Activated CD8-positive, alpha-beta memory T cell treated with anti-CD3 and anti-CD28 coated beads for 1 hour (primary cell): ENCODE measurements at places on chromosomes 3 and 15.
A peak's percentile ranks its signal among the peaks of the same experiment; 100 is the strongest.

GRCh38 chr15:93088200-93088980 lies 621 bp downstream of the RGMA start:
- no peak for DNase-seq

- peak; percentile 61 for DNase-seq
Measured at GRCh38 chr15:64905119-64905831, 6.4 kb upstream of the ANKDD1A start.

GRCh38 chr3:107271787-107272387 lies 105.4 kb upstream of the CCDC54 start:
- no peak for DNase-seq

- no peak for DNase-seq
Measured at GRCh38 chr3:143511174-143511879, 336.9 kb downstream of the SLC9A9 start.

GRCh38 chr3:14295037-14295436 lies 107.4 kb upstream of the SLC6A6 start:
- no peak for DNase-seq

DNA sequence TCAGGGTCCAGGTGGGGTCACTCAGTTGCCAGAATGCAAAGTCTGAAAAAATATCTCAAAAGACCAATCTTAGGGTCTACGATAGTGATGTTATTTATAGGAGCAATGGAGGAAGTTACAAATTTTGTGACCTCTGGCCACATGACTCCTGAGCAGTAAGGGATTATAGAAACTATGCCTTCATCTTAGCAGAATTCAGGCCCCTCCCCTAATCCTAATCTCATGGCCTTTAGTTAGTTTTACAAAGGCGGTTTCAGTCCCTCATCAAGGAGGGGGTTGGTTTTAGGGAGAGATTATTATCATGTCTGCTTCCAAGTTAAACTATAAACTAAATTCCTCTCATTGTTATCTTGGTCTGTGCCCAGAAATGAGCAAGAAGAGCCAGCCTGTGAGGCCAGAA lies 5.9 kb upstream of the DCP1A start:
- no peak for DNase-seq

DNA sequence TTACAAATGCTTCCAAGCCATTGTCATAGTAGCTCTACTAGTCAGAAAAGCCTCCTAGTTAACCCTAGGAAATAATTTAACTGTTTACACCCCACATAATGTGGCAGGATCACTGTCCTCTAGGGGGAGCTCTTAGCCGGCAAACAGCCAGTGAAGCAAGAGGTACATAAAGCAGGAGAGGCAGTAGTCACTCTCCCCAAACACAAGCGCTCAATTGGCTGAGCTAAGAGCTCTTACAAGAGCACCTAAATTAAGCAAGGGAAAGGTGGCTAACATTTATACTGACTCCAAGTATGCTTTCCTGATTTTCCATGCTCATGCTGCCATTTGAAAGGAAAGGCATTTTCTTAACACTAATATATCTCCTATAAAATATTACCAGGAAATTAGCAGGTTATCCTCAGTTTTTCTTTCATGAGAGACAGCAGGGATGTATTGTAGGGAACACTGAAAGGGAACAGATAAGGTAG lies 37.6 kb downstream of the NCEH1 start:
- peak; percentile 9 for DNase-seq

DNA sequence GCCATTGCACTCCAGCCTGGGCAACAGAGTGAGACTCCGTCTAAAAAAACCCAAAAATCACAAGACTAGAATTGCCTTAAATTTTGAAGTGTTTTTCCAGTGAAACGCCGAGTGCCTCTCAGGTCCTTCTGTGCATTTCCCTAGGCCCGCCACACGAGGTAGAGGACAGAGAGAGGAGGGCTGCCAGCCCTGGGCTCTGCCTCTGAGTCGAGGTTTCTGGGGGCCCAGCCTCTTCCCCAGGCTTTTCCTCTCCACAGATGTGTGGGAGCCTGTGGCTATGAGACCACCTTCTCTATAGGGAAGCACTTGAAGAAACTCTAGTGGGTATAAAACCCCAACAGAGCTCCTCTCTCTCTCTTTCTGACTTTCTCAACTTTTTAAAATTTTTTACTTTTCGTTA lies 10.9 kb upstream of the EHD4 start:
- DNase-seq = no peak

DNA sequence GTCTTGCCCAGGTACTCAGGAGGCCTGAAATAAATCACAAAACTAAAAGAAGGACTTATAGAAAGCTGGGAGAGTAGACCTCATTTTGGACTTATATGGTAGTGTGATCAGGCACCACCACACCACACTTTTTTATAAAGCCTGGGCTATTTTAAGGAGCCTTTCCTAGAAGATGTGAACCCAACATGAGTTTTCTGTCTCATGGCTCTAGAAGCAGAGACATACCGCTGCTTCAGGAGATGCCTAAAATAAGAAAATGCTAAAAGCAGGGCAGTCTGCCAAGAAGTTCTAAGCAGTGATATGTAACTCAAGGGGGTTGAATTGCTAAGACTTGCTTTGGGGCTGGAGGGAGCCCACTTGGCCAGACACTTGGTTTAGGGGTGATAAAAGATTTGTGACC lies 49.6 kb downstream of the SUMF1 start:
- DNase-seq = no peak
